ENCODE measurements at places on chromosomes 7 and 10.

DNA sequence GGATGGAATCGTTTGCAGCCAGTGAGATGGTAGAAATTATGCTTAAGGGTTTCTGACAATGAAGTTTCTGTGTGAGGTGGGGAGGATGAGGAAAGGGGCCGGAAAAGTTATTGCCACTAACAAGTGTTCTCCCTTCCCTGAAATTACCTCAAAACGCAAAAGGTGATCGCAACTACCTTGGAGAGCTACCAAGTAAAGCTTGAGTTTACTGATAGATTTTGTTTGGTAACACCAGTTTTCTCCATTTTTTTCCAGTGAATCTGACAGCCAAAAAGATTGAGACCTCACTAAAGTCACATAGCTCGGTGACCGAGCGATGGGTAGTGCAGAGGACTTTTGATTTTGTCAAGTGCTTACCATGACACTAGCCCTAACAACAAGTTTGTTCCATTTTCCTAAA, 1.6 kb downstream of the SUV39H2 start:
- DNase-seq = no peak

GRCh38 chr10:219731-220472, 84.6 kb downstream of the ZMYND11 start:
- DNase-seq = no peak

GRCh38 chr7:98816241-98816640, 53.6 kb downstream of the TMEM130 start:
- DNase-seq = no peak

DNA sequence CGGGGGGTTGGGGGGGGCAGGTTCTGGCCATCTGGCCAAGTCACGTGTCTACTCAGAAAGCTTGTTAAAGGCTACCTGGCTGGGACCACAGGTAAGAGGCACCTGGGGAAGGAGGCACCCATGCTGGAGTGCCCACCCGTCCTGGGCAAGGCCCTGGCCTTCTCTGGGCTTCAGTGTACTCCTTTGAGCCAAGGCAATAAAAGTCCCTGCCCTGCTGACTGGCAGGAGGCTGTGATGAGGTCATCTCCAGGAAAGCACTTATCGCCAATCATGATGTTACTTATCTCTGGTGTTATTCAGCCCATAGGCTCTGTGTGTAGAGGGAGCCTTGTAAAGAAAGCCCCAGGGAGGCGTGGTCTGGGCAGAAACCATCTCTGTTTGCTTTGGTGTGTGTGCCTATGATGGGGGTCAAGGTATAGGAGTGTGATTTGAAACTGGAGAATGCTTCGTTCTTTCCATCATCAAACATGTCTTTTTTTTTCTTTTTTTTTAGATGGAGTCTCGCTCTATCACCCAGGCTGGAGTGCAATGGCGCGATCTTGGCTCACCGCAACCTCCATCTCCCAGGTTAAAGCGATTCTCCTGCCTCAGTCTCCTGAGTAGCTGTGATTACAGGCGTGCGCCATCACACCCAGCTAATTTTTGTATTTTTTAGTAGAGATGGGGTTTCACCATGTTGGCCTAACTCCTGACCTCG, 2.5 kb upstream of the CLDN4 start:
- peak; percentile 43 for DNase-seq

DNA sequence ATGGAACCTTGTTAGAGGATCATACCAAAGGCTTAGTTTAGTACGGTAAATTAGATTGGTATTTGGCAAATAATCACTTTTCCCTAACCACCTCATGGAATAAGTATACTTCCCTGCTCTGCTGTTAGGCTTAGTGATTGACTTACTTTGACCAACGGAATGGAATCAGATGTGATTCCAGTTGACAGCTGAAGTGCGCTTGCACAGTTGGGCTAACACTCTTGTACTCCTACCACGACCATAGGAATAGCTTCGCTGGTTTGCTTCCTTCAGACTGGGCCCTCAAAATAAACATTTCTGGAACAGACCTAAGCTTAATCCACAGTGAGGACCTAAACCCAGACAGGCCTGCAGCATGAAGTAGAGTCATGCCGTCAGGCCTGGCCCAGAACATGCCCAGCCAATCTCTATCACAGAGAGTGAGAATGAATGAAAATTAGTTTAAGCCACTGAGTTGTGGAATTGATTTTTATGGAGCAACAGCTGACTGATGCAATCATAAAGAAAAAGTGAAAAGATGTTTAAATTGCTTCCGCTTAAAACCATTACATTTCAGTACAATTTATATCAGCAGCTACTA, 122.3 kb downstream of the DOCK4 start:
- DNase-seq = no peak

- no peak for DNase-seq
These were observed 23.9 kb downstream of the KLF6 start for GRCh38 chr10:3761021-3761686.

DNA sequence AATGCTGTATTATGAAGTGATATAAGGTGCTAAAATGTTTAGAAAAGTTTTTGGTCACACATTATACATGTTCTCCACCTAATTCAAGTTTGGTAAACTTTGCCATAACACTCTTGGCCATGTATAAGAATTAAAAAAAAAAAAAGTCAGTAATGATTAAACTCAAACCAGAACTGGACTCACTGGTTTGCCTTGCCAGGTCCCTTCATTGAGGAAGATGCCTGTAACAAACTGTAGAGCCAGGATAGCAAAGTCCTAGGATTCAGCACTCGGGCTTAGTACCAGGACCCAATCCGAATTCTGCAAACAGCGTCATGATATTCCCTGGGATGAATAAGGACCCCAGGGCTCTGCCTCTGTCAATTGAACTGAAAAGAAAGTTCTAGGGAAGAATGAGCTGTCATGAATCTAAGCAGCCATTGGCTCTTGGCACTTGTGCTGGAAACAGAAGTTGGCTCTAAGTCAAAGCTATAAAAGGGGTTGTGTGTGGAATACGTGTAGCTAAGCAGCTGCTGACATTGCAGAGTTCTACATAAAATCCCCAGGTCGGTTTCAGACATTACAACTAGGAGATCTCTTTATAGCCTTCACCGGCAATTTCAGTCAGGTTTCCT, 216.9 kb downstream of the C7orf25 start:
- no peak for DNase-seq

DNA sequence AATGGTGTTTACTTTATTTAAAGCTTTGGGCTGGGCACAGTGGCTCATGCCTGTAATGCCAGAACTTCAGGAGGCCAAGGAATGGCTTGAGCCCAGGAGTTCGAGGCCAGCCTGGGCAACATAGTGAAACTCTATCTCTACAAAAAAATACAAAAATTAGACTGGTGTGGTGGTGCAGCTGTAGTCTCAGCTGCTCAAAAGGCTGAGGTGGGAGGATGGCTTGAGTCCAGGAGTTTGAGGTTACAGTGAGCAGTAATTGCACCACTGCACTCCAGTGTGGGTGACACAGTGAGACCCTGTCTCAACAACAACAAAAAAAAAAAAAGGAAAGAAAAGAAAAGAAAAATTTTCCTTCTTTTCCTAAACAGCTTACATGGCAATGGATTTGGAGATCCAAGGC, 22.0 kb downstream of the SLC16A9 start:
- no peak for DNase-seq

DNA sequence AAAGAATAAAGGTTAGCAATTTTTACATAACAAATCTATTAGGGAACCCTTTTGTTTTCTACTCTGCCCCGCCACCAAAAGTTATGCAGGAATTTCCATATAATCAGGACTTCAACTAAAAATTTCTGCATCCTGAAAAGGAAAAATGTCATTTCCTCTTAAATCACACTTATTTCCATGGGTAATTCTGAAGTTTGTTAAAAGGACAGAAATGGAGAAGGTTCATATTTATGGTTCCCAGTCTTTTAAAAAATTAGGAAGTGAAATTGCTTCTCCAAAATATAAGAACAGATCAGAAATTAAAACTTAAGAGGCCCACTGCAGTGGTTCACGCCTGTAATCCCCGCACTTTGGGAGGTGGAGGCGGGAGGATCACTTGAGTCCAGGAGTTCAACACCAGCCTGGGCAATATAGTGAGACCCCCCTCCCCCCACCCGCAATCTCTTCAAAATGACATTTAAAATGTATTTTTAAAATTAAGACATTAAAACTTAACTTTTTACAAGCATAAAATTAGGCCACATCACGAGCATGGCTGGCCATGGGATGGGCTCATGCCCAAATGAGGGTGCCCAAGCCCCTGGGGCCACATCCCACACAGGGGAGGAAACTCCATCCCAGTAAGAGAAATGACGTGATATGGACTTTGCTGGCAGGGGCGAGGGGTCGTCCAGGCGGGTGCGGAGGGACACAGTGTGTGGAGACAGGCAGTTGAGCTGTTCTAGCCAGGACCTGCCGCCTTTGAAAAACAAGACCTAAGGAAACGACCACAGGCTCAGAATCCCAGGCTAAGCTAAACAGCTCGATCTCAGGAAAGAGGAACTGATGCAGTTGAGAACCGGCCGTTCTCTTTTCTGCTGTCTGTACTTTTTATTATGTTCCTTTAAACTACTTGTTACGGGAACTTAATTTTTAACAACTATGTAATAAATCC, 51.3 kb upstream of the NFE2L3 start:
- peak; percentile 83 for DNase-seq

DNA sequence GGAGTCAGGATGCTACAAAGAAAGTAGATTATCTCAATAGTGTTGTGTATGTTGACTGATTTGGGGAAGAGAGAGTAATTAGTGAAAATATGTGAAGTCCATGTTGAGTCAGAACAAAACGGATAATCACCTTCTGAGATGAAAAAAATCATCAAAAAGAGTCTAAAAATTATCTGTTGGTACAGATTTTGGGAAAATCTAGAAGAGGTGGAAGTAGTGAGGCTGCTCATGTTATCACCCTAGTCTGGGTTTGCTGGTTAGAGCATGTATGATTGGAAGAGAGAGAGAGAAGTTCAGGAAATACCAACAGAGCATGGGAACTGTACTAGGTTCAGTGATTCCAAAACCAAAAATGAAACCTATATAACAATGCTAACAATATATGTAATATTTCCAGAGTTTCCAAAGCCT, 12.3 kb downstream of the RPA3 start:
- no peak for DNase-seq
